NCI-H2029 (cell line): ENCODE measurements at places on chromosomes 7 and 10.
A peak's percentile ranks its signal among the peaks of the same experiment; 100 is the strongest.

- DNase-seq, result no peak
These were observed 4.8 kb downstream of the ADCYAP1R1 start for GRCh38 chr7:31056775-31057346.

DNA sequence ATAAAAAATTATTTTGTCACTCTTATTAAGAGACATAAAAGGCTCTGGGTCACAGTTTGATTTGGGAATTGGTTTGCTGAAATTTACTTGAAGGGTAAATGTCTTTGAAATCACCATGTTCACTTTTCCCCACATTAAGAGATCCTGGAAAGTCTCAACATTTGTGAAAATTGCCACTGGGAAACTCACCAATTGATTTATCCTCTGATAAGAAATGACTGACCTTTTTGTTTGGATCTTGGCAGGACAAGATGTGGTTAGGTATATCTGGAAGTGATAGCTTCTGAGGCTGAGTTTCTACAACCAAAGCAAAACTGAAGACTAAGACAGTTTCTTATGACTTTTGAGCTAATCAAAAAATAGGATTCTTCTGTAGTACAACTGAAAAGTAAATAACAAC lies 107.1 kb upstream of the TMEM106B start:
- no peak for DNase-seq

GRCh38 chr7:76428868-76429805 lies 4.4 kb downstream of the ZP3 start:
- DNase-seq, result no peak

GRCh38 chr7:71429083-71429482 lies 297.1 kb downstream of the GALNT17 start:
- no peak for DNase-seq

DNA sequence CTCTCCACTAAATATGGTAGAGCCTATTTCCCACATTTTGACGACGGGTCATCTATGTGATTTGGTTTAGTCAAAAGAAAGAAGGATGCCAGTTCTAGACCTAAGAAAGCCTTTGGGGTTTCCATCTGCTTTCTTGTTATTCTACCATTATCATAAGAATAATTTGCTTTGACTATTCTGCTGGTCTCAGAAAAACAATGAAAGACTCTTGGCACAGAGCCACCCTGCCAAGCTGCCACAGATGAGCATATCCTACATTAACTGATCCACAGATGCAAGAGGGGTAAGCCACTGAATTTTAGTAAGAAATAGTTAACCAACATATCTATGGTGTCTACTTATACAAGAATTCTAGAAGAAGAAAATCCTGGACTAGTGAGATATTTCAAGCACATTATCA lies 158.6 kb upstream of the MAGI2 start:
- DNase-seq, result no peak

DNA sequence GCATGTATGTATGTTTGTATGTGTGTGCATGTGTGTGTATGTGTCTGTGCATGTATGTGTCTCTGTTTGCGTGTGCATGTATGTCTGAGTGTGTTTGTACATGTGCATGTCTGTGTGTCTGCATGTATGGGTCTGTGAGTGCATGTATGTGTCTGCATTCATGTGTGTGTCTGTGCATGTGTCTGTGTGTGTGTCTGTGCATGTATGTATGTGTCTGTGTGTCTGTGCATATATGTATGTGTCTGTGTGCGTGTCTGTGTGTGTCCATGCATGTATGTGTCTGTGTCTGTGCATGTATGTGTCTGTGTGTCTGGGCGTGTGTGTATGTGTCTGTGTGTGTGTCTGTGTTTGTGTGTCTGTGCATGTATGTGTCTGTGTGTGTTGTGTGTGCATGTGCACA lies 49.9 kb upstream of the DIP2C start:
- no peak for DNase-seq

DNA sequence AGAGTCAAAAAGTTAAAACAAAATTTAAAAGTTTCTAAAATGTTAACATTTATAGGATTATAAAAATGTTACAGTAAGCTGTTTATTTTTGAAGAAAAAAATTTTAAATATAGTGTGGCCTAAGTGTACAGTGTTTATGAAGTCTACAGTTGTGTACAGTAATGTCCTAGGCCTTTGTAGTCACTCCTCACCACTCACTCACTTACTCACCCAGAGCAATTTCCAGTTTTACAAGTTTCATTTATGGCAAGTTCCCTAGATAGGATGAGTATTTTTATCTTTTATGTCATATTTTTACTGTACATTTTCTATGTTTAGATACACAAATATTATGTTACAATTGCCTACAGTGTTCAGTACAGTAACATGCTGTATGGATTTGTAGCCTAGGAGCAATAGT lies 419.9 kb downstream of the ARL4A start:
- no peak for DNase-seq

DNA sequence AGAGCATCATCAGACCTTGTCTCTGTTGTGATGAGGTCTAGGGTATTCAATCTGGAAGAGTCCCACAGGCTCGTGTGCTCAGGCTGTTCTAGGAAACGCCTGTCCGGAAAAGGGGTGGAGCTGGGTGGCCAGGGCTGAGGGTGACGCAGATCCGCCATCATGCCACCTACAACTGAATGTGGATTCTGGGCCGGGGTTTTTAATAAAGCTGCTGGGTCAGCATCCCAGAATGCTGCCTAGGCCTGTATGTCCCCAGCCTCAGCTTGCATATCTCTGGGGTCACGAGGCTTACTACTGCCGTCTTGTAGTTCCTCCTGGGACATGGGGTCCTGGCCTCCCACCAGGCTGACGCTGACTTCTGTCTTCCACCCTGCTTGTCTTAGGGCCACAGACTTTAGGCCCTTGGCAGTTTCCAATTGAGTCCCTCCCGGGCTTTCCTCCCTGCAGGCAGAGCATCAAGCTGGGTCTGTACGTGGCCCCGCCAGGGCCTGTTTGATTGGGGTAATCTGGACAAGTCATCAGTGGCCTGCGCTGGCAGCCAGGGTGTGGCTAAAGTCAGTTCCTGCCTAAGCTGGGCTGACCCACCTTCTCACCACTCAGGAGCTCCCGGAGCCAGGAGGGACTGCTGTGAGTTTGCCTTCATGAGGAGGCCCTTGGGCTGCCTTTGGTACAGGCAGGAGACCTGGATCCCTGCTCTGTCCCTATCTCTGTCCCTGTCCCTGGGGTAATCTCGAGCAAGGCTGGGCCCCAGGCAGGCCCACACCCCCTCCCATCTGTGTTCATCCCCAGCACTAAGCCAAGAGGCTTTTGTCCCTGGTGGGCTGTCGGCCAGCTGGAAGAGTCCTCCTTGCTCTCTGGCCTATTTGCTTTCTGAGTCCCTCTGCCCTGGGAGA lies 79.9 kb downstream of the ZMIZ1 start:
- DNase-seq, result peak; percentile 32

DNA sequence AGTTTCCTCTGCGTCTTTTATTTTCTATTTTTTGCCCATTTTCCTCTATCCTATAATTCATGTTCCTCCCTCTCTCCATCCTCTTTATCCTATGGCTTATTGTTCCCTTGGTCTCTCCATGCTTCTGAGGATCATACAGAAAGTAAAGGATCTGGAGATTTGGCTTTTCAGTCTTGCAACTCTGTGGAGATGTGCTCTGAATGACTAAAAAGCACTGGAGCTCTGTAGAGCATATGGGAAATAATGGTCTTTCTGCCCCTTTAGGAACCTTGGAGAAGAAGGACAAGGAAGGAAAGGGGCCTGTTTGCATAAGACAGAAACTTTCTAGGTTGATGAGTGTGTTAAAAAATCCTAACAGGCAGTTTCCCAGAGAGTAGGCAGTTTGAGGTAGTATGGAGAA lies 120.1 kb downstream of the PHTF2 start:
- DNase-seq, result no peak

DNA sequence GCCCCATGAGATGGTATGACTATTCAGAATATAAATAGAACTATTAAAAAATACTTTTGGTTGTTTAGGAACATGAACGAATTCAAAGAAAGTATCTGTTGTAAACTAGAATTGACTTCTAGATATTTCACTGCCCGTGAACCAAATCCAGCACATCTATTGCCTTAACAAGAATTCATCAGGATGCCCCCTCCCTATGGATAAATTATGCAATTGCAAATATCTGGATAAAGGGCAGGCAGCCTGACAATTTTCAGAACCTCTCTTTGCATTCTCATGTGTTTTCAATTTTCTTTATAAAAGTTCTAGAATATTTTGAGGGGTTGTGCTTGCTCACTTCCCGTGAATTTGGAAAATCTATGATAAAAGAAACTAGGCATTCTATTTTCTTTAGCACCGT lies 822.1 kb upstream of the SORCS1 start:
- DNase-seq, result no peak

DNA sequence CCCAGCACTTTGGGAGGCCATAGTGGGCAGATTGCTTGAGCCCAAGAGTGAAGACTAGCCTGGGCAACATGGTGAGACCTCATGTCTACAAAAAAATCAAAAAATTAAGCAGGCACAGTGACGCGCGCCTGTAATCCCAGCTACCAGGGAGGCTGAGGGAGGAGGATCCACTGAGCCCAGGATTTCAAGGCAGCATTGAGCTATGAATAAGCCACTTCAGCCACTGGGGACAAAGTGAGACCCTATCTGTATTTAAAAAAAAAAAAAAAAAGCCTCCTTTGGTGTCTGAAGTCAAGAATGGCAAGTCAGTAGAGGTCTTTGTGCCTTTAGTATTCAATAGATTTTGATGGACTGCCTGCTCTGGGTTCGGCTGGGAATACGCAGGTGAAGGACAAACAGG lies 85.7 kb downstream of the RALA start:
- no peak for DNase-seq

DNA sequence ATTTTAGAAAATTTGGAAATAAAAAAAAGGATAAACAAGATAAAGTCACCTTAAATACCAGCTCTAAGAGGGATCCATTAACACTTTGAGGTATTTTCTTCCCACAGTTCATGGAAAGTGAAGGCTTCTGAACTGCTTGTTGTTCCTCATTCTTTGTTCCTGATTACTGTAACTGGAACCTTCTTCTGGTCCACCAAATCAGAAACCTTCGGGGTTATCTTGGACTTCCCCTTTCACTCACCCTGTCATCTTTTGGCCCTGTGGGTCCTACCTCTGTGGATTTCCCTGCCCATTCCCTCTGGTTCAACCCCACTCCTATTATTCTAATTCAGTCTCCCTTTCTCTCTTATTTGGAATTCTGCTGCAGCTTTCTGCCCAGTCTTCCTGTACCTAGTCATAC lies 116.5 kb upstream of the PRPS1L1 start:
- DNase-seq, result no peak

DNA sequence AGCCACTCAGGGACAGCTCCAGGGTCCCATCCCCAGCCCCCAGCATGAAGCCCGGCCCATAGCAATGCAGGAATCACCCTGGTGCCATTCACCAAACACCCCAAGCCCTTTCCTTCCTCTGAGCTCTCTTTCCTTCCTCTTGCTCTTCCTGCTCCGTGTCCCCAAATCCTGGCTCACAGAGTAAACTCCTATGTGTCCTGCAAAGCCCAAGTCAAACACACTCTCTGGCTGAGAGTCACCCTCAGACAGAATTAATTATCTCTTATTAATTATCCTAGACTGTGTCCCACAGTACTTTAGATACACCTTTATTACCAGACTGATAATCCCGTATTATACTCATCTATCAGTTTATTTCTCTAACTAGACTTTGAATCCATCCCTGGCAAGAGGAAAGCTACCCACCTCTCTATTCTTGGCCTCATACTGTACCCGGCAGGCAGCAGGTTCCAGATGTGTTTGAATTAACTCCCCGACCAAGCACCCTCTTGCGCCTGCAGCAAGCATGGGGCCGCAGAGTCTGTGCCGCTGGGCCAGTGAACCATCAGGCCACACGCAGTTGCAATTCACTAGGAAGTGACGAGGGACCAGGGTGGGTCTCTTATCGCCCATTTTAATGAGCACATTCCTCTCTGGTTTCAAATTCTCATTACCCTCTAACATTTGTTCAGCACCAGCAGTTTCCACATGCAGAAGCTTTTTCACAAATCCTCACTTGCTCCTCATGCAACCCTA lies 86.7 kb downstream of the PRKAG2 start:
- DNase-seq, result no peak

- DNase-seq, result no peak
These were observed 5.9 kb downstream of the AKR1B1 start for GRCh38 chr7:134452991-134453473.

- DNase-seq, result no peak
These were observed 35.9 kb upstream of the PFKP start for GRCh38 chr10:3031490-3031889.

DNA sequence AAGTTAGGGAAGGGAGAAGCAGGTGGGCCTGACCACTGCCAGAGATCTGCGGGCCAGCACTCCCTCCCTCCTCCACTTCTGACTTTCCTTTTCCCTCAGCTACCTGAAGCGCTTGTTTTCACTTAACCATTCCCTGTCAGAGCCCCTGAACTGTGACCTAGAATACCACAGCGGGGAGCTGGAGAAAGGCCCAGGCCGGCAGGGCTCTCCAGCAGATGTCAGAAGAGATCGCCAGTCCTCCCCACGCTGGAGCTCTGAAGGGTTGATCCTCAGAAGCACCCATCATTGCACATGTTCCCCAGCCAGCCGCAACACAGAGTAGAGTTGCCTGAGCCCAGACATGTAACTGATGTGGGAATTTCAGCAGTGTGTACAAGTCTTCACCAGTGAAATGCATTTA lies 44.4 kb upstream of the GAD2 start:
- DNase-seq, result no peak

- no peak for DNase-seq
These were observed 162.1 kb downstream of the CHCHD3 start for GRCh38 chr7:132919771-132920170.

DNA sequence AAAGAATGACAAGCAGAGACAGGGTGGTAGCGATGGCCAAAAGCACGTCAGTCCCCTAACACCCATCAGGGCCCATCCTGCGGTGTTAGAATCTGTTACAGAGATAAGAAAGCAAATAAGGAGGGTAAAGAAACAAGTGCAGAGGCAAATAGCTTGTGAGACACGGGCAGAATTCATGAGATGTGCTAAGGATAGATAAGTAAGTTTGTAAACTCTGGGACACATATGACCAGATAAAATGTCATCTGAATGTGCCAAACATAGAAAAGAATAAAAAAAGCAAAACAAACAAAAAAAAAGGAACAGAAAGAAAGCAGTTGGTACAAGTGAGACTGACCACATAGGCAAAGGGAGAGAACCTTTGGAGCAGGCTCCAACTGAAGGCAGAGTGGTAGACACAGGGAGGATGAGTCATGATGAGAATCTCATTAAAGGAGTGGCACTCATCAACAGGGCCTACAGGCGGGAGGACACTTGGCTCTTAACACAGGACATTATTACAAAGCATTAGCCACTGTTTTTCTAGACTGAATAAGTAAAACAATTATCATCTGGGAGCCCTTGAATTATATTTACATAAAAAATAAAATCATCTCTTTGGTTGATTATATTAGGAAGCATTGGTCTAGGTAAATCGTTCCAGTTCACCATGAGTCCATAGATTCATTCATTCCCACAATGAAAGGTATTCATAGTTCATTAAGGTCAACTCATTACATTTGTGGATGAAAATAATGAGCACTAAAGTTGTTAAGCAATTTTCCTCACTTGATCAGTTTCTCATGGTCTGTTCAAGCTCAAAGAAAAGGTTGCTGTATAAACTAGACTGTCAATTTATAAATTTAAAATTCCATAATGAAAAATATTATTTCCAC lies 21.5 kb upstream of the EPHB6 start:
- DNase-seq, result no peak

GRCh38 chr7:81882086-81882485 lies 112.2 kb upstream of the HGF start:
- no peak for DNase-seq

- no peak for DNase-seq
These were observed 83.2 kb downstream of the ARMH3 start for GRCh38 chr10:101972761-101973160.
